ENCODE measurements at places on chromosomes 5 and 9.

DNA sequence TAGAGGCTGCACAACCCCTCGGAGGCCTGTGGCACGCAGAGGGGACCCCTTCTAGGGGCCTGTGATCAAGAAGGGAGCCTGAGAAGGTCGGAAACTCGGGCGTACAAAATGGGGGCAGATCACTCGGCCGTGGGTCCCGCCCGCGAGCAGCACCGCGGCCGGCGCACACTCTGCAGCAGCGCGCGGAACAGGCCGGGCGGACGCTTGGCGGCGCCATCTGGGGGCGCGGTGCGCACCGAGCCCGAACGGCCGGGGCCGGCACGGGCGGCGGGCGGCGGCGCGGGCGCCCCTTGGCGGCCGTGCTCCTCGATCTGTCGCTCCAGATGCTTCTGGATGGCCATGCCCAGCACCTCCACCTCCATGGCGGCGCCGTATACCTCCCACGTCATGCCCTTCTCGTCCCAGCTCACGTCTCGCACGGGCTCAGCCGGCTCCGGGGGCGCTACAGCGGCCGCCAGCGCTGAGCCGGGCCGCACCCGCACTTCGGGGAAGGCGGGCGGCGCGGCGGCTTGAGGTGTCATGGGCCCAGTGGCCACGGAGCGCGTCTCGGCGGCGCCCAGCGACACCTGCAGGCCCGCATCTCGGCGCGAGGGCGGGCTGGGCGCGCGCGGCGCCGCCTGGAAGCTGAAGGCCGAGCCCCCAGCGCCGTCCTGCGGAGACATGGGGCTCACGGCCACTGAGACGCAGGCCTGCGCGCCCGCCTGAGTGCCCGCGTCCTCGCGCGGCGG lies 13.1 kb downstream of the GPRIN1 start:
- DNase-seq = peak; percentile 79

GRCh38 chr5:150789450-150789849 lies 10.9 kb downstream of the SMIM3 start:
- DNase-seq = no peak

DNA sequence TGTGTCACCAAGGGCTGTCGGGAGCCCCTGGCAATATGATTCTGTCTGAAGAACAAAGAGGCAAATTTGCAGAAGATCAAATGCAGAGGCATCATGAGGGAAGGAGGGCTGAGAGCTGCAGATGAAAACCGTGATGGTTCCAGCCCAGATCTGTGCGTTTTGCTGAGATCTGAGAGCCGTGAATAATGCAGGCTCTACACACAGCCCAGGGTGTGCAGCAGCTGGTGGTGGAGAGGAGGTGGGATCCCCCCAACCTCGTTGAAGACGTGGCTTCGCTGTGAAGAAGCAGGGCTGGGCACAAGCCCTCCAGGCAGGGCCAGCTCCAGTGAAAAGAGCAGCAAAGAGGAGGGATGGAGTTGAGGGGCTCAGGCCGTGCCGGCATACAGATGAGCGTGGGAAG lies 75.5 kb downstream of the TSPAN17 start:
- DNase-seq = no peak

DNA sequence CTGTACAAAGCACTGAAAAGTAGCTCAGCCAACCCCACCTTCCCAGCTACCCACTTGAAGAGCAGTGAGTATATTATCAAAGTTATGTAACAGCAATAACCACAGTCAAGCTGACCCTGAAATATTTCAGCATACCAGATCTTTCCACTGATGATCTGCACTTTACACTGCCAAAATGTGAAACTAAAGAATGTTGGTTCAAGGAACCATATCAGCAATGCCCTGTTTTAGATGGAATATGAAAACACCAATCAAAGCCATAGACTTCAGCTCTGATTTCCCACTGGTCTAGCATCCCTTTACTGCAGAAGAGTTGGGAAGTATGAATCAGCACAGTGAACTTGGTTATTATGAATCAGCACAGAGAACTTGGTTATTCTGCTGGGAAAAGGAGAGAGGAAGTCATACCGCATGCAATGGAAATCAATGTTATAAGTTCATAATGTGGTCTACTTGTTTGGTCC lies 20.0 kb downstream of the CEMIP2 start:
- no peak for DNase-seq

DNA sequence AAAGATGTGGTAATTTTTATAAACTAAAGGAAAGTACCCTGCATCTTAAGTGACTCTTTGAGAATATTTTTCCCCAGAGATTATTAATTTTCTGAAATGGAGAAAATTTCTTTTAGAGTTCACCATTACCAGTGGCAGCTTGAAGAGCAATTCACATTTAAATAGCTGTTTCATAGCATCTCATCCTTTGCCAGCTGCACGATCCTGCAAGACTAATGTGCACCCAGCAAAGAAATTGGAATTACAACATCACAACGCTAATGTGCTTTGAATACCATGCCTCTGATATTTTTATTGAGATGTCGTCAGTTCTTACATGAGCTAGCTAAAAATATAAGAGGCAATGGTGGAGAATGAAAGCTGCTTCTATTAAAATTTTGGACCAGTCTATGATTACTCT lies 423.5 kb downstream of the TAF11L14 start:
- DNase-seq = no peak

DNA sequence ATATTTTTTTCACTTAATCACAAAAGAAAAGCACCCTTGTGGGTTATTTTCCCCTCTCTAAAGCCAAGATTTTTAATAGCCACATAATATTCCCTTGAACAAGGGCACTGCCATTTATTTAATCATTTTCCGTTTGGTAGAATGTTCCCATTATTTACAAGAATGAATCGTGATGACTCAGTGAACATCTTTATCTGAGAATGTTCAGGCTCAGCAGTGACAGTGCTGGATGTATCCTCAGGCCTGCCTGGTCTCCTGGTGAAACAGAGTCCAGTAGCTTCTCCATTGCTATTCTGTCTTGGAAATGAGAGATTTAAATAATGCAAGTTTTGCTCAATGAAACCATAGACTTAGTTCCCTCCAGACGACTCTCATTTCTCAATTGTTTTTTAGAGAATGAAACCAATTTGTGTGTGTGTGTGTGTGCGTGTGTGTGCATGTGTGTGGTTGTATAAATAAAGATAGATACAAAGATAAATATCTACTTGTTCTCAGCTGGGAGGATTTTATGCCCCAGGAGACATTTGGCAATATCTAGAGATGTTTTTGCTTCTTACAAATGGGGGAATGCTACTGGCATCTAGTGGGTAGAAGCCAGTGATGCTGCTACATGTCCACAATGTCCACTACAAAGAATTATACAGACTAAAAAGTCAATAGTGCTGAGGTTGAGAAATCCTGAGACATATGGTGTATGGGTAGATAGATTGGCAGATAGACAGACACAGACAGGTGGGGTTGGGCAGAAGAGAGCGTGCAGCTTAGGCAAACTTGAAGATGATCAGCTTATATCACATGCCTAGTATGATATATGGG lies 55.0 kb downstream of the PAPPA start:
- DNase-seq = no peak

- DNase-seq = no peak
These were observed 123.4 kb downstream of the GDNF start for GRCh38 chr5:37716405-37716804.

DNA sequence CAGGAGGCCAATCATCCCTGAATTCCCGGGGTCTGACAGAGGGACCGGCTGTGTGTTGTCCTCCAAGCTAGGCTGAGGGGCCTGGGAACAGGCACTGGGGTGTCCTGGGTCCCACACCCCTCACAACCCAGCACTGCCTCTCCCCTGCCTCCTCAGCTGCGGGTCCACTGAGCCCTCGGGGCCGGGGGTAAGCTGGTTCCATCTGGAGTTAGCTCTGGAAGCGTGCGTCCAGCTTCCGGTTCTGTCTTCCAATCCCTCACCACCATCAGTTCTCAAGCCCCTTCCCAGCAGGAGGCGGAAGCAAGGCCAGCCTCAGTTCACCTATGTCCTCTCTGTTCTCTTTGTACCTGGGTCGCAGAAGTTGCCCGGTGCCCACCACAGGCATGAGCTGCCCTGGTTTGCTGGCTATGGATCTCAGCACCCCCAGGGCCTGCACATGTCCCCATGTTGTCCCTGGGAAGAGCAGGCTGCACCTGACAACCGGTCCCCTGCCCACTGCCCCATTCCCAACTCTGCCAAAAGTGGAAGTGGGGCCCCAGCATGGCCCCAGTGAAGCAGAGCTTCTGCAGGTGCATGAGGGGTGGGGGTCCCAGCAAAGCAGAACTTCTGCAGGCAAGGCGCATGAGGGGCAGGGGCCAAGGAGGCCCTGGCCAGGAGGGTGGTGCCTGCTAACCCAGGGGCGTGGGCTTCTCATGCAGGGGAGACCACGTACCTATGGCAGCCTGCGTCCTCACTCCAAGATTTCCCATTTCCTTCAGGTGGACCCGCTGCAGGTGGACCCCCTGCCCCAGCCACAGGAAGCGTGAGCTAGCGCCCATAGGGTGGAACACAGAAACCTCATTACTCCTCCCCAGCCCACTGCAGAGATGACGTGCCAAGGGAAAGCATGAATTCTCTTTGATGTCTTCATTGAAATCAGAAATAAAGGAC lies 111.9 kb downstream of the ZNF354C start:
- DNase-seq = no peak

DNA sequence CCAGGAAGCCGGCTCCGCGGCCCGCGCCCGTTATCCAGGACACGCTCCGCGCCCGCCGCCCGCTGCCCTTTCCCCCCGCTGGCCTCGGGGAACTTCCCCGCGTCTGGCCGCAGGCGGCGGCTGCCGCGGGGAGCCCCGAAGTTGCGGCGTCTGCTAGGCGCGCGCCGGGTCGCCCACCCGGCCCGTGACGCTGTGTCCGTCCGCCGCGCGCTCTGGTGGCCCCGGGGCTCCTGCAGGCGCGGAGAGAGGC lies 621 bp upstream of the GCNT4 start:
- no peak for DNase-seq

- no peak for DNase-seq
These were observed 566 bp upstream of the FOCAD start for GRCh38 chr9:20683351-20684034.

DNA sequence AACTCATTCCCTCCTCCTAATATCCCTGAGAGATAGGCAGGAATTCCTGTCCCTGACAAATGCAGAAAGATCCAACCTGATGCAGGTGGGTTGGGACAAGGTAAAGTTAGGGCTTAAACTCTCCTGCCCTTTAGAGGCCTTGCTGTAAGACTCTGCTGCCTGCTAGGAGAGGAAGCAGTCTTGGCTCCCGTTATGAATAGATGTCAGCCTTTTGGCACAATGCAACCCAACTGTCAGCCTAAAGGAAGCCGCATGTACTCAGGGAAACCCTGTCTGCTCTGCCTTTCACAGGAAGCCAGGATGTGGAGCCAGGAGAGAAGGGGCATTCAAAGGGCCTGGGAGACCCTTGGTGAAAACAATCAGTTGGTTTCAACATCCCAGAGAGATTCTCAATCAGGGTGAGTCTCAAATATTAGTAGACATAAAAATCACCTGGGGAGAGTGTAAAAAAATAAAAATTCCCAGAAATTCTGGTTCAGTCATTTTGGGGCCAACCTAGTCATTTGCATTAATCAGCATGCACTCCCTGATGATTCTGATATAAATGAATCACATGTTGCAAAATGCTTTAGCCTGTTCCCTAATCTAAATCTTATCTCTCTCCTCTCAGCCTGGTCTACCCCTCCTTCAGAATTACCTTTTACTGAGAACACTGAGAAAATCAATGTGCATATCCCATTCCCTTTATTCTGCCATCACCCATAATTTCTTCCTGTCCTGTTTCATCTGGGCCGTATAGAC lies 136.2 kb upstream of the TRIM32 start:
- no peak for DNase-seq

DNA sequence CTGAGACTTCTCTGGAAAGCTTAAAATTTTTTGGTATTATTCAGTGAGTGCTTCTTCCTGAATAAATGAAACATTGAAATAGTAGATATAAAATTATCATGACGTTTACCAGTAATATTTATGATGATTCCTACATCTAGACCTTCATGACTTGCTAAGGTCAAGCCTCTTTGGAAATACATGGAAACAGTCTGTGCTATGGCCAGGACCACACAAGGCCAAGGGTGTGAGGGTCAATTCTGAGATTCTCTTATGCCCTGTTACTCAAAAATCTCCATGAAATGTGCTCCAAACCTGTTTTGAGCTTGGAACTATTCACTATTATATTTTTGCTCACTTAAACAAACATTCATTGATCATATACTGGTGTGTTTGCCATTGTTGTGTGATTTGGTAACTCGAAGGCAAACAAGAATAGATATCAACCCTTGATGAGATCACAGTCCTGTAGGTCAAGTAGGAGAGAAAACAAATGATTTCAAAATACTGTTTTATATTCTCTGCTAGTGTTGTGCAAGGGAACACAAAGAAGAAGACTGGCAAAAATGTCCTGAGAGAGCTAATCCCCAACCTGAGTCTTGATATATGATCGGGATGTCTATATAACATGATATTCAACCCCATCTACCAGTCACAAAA lies 1254.9 kb upstream of the DMAC1 start:
- no peak for DNase-seq

DNA sequence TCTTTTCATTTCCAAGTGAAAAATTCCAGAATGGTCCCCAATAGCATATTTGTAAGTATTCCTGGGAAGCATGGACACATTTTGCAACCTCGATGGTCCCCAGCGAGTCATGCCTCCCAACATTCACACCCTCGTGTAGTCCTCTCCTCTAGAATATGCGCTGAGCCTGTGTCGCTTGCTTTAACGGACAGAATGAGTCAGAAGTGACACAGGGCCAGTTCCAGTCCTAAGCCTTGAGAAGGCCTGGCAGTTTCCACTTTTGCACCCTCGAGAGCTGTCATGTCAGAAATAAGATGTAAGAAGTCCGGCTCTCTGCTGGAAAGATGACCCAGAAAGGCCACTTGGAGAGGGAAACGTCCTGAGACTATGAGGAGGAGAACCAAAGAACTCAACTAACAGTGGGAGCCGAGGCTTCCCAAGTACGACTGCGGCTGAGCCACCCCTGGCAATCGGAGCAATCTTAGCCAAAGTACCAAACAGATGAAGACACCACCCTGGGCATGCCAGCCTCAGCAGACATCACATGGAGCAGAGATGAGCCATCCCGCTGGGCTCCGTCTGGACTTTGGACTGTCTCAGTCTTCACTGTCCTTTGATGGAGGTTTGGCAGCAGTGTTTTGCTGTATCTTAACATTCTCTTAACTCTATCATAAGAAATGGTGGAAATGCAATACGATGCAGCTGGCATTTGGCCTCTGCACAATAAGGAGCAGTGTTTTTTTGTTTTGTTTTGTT lies 42.6 kb upstream of the GFPT2 start:
- DNase-seq = no peak

- DNase-seq = peak; percentile 90
These were observed 92.1 kb downstream of the DAB2IP start for GRCh38 chr9:121743441-121744001.

GRCh38 chr5:36417668-36418067 lies 116.0 kb upstream of the RANBP3L start:
- DNase-seq = no peak

GRCh38 chr9:101579711-101580545 lies 14.8 kb downstream of the PPP3R2 start:
- no peak for DNase-seq

- no peak for DNase-seq
These were observed 76.1 kb downstream of the HRH2 start for GRCh38 chr5:175734016-175734415.

- DNase-seq = no peak
These were observed 133.9 kb downstream of the MAN2A1 start for GRCh38 chr5:109823597-109823996.

GRCh38 chr5:69103521-69103920 lies 9.7 kb downstream of the SLC30A5 start:
- no peak for DNase-seq
